ENCODE measurements at places on chromosomes 2 and 18.

GRCh38 chr2:30355306-30355705 is 91.7 kb upstream of the LCLAT1 start:
- DNase-seq = no peak

GRCh38 chr2:40403233-40403836 is 48.6 kb downstream of the SLC8A1 start:
- DNase-seq = no peak

DNA sequence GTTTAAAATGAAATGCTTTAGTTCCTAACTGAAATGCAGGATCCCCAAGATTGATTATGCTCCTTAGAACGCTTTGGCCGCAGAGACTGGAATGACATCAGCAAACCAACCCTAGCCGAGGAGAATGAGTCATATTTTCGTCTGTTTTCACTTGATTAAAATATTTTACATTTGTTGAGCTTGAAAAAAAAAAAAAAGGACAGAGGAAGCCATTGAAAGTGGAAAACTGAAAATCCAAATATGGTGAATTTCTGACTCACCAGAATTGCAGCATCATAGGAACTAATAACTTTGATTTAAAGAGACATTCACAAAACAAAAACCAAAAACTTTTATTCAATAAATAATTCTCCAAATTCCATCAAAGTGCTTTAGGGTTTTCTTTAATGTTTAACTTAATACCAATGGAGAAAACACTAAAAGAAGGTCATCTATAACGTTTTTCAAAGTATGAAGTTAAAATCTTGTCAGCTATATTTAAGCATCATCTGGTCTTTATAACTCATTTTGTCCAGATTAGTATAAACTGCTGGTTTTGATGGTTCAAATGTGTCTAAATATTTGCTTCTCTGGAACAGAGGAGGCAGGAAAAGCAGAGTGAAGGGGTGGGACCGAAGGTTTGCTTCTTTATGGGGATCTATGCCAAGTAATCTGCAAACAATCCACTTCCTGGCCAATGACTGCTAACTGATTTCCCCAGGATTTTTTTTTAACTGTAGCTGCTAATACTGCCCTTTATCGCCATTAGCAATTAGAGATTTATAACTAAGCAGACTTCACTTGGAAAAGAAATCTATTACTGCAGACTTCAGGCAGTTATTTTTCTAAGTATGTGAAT is 30.9 kb upstream of the COL5A2 start:
- no peak for DNase-seq

DNA sequence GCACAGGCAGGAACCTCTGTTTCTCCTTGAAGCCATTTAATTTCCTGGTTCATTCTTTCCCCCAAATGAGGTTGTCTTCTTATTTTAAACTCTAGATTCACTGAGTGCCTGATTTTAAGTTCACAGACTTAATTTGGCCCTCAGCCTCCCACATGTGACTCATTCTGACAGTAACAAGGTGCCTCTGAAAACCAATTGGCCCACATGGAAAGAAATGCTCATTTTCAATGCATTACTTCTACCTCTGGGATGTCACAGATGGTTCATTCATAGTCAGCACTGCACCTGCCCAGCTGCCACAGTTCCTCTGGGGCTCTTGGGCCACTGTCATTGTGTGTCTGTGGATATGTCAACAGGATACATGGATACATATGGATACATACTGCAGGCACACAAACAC is 140.4 kb upstream of the CAPN13 start:
- DNase-seq = no peak

GRCh38 chr2:237904831-237905599 is 45.6 kb downstream of the RAMP1 start:
- no peak for DNase-seq

DNA sequence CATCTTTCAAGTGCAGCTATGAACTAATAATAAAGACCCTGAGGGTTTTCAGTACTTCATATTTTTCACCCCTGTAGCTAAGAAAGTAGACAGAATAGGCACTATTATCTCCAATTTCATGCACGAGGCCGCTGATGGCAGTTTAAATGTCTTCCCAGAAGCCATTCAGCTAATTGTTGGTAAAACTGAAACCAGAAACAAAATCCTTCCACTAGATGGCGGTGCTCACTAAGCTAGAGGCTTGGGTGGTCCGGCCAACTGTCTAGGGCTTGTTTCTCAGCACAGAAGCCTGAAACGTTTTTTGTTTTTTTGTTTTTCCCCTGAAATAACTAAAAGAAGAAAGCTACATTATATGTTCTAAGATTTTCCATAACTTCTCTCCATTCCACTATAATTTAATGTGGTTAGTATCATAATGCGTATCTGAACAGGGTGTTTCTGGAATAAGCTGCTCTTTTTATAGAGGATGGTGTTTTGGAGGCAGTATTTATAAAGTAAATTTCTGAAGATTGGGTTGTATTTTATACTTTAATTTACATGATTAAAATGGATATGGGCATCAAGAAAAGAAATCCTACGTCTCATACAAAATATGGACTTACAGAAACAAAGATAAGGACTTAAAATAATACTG is 159.4 kb downstream of the PIK3C3 start:
- peak; percentile 34 for DNase-seq

DNA sequence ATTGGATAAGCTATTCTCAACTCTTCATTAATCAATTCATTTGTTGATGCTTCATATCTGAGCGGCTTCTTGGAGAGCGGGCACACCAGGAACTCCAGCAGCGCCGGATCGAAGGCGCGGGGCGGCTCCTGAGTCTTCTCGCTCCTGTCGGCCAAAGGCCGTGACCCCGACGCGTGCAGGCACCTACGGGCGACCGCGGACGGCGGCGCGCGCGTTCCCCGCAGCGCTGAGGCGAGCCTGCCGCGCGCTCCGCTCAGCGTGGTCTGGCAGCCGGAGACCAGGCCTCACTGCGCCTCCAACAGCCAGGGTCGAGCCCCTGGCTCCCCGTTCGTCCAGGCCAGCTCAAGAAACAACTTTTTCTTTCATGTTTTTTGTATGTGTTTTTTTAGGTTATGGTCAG is 97.5 kb downstream of the ICA1L start:
- no peak for DNase-seq

DNA sequence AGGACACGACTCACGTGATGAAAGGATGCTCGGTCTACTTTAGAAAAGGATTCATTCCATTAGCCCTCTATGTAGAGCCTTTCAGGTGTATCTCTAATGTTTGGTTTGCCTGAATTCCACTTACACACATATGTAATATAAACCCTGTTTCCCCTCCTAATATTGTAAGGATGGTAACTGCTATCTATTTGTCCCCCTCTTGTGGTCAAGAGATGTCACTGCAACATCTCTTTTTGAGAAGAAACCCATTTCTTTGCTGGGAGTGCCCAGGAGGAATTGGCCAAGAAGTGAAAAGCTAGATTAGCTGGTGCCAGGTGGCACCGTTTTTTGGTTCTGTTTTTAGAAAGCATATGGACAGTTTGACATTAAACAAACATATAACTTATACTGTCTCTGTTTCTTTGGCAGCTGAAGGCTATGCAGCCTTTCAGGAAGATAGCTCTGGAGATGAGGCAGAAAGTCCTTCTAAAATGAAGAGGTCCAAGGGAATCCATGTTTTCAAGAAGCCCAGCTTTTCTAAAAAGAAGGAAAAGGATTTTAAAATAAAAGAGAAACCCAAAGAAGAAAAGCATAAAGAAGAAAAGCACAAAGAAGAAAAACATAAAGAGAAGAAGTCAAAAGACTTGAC is 41.2 kb downstream of the RALBP1 start:
- DNase-seq = no peak

GRCh38 chr2:202583709-202584219 is 51.0 kb upstream of the FAM117B start:
- no peak for DNase-seq

GRCh38 chr18:58784601-58785137 is 80.0 kb upstream of the ZNF532 start:
- no peak for DNase-seq

DNA sequence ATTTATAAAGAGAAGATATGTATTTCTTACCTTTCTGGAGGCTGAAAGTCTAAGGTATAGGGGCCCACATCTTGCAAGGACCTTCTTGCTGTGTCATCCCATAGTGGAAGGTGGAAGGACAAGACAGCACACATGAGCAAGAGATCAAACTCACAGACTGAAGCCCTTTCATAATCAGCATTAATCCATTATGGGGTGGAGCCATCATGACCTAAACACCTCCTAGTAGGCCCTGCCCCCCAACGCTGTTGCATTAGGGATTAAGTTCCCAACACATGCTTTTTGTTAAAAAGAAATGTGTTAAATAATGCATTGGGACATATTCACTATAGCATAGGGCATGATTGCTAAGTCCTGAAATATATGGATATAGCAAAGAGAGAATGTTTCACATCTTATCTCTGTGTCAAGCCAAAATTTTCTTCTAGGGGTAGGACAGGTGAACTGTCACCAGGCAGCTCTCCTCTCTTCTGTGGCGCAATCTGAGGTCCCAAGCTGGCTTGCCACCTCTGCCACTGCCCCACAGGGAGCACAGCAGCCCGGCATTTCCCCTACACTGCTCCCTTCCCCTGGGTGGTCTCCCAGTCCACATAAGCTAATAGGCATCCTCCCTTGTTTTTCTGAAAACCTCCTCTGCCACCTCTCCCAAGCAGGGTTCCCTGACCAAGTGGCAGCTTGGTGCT is 8.3 kb upstream of the CTIF start:
- DNase-seq = no peak

DNA sequence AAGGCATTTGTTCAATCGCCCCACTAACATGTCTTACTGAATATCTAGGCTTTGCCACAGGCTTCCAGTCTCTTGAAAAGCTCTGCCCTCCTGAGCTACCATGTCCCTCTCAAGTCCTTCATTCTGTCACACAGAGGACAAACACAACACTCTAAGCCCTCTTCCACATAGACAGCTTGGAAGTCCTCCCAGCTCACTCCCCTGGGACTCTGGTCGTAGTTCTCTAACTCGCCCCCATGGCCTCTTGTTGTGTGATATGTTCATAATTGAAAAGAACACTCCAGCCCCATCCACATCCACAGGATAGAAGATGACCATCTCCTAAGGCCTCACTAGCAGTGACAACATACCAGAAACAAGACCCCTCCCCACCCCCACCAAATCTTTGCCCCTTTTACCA is 37.9 kb downstream of the BUB1 start:
- no peak for DNase-seq

DNA sequence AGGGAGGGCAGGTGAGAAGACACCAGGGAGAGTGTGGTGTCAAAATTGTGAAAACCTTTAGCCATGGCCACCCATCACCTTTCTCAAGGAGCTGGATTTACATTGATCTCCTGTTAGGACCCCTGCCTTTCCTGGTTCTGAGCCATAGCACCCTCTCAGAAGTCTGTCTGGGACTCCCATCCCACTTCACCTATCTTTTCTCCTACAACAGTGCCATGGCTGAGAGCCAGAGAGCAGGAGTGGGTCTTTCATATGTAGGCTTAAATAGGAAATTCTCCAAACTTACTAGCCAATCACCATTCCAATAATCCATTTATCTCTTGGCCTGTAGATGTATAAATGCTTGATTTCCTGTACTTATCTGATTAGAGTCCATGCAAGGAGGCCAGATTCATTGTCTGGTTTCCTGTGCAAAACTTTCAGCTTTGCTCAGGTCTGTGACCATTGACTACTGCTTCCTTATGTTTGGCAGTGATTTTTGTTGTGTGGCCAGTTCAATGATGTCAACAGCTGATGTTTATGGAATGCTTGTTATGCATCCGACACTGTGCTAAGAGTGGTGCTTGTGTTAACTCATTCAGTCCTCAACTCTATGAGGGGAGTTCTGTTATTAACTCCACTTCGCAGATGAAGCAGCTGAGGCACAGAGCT is 57.6 kb upstream of the IGFBP5 start:
- DNase-seq = no peak

DNA sequence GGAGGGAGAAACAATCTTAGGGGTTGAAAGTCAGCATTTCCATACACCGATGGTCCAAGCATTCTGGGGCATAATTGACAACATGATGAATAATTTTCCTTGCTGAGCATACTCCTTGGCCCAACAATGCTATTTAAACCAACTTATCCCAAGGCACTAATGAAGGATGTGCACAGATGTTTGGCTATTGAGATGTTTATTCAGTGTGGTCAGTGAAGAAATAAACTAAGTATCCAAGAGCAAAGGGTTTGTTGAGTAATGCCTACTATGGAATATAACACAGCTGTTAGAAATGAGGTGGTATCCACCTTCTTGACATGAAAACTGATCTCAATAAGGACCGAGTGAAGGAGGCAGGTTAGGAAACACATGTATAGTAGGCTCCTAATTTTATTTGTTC is 53.9 kb upstream of the RAB6D start:
- no peak for DNase-seq

DNA sequence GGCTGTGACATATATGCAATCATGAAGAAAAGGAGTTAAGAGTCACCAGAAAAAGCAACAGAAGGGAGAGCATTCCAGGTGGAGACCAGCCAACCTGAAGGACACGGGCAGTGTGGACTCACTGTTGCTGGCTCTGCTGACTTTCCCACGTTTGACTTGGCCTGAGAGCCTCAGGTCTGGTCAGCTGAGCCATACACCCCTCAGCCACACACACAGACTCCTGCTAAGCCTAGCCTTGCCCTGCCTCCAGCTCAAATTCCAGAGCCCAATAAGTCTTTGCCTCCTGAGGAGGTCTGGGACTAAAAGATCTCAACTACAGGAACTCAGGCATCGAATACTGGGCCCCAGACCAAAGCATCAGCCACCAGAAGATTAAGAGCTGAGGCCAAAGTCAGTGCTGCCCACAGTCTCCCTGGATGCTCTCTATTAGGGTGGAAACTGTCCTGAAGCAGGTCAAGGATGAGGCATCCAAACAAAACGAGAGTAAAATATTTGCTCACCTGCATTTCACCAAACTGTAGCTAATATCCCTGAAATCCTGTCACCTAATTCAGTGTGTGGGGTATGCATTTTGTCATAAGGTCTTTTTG is 23.3 kb downstream of the CACNB4 start:
- DNase-seq = no peak

- DNase-seq = no peak
Measured at GRCh38 chr2:215970425-215970824, 42.9 kb downstream of the MREG start.

- DNase-seq = no peak
Measured at GRCh38 chr2:232925821-232926156, 55.7 kb downstream of the SNORC start.

- no peak for DNase-seq
Measured at GRCh38 chr2:54240515-54241469, 15.2 kb downstream of the TSPYL6 start.
